ENCODE measurements at places on chromosomes 6 and 20.

DNA sequence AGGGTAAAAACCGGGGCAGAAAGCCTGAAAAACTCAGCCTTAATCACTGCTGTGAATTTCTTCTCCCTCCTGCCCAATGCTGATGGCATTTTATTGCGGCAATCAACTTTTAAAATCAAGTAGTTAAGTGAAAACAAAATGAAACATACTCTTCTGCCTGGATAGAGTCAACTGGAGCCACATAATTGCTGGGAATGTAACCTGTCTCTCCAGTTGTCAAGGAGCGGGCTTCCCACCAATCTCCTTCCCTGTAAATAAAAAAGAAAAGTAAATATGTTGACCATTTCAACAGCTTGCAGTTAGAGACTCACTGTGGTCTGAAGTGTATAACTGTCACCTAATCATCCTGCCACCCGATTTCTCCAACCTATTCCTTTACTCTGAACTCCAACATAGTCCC lies 102.1 kb upstream of the TRAF3IP2 start:
- DNase-seq, result no peak

DNA sequence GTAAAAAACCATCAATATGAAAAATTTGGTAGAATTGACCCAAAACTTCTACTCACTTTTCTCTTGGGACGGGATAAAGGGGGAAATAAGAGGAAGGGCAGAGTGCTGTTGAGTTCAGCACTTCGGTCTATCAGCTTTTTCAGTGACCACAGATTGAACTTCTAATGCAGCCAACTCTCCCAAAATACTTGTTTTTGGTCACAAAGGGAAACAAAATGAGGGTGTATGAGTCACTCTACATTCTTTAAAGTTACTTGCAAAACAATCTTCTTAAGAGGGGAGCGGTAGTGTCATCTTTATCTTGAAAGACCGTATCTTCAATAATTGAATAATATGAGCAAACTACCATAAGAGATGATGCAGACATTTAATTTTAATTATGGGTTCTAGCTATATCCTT lies 661.3 kb downstream of the CD109 start:
- no peak for DNase-seq

DNA sequence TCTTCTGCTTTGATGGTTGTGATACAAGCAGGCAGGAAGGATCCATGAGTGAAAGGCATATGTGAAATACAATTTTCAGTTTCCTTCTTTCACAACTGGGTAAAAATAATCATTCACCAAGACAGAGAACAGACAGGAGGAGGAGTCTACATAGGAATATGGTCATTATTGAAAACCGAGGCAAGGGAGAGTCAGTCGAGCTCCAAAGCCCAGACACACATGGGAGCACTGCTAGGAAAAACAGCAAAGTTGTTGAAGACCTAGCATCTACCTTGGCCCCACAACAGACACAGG lies 260.6 kb downstream of the ERMARD start:
- DNase-seq, result no peak

GRCh38 chr6:71977884-71978283 lies 91.5 kb downstream of the RIMS1 start:
- no peak for DNase-seq

DNA sequence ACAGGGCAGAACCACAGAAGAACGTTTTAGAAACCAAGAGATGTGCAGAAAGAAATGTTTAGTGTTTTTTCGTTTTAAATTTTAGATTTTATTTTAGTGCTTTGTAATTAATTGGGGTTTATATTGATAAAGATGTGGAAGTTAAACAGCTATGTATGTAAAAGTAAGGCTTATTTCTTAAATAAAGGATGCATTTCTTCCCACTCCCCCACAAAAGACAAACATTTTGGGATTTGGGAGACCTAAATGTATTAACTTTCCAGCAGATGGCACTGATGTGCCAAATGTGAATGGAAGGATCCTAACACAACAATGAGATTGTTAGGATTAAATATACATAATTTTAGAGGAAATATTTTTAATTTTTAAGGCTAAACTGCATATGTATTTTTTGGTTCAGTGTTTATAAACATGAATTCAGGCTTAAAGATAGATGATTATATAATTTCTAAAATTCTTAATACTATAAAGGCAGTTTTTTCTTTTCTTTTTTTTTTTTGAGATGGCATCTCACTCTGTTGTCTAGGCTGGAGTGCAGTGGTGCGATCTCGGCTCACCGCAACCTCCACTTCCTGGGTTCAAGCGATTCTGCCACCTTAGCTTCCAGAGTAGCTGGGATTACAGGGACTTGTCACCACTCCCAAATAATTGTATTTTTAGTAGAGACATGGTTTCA lies 12.0 kb downstream of the PFDN4 start:
- DNase-seq, result no peak

- no peak for DNase-seq
These were observed 108.5 kb downstream of the LY86 start for GRCh38 chr6:6696867-6697531.

DNA sequence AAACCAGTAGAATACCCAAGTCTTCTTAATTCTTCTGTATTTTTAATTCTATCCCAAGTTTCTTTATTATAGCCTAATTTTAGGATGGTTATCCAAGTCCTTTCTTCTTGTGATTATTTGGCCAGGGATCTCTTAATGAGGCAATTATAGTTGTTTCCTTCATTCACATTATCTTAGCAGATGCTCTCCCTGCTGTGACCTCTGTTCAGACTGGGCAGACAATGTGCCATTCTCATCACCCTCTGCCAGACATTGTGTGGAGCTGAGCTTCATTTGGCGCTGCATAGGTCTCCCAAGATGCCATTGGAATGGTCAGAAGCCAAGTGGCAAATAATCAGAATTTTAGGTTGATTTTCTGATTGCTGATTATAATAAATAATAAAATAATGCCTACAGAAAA lies 79.4 kb downstream of the LIN28B start:
- no peak for DNase-seq

GRCh38 chr6:82270881-82271635 lies 23.5 kb upstream of the IBTK start:
- no peak for DNase-seq

GRCh38 chr6:149483334-149483725 lies 1.5 kb downstream of the ZC3H12D start:
- DNase-seq, result no peak

DNA sequence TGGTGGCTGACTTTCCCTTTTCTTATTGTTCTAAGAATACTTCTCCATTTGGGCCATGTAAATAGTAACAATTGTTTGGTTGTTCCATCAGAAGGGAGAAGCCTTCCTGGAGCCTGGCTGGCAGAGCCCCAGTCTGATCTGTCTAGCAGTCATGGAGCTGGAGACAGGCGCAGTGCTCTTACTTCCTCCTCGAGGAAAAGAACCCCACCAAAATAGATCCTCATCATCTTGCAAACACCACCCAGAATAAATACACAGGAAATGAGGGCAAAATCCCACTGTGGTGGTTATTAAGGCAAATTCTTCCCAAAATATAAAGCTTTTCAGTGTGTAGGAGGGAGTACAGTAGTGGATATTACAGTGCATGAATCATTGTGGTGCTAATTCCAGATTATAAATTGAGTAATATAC lies 195.1 kb upstream of the SGK1 start:
- no peak for DNase-seq

GRCh38 chr6:106974336-106974998 lies at the start of gene CD24:
CD24 (minus strand) TSS chr6:106974729; CDS start chr6:106974646, 83 bp downstream.
- no peak for DNase-seq

All from stimulated activated CD8-positive, alpha-beta memory T cell treated with anti-CD3 and anti-CD28 coated beads, Interleukin-12 subunit alpha, Interleukin-12 subunit beta, amount 100 ng/mL, for 1 hour (primary cell).